Osteocyte (in vitro differentiated cells): ENCODE measurements at places on chromosomes 2 and 18. TPM values are rescaled to one million over a fixed set of nuclear protein-coding genes. Genes with fewer than 3 reads are reported as not detected.
A peak's percentile ranks its signal among the peaks of the same experiment; 100 is the strongest.

- DNase-seq = peak; percentile 80
- H3K36me3 ChIP-seq = no peaks in the 10 kb centered on the region
- H3K4me1 ChIP-seq = peaks cover 2% of the 10 kb centered on the region
- H3K27me3 ChIP-seq = no peaks in the 10 kb centered on the region
- no peak within 1 kb of the TSS for H3K27ac ChIP-seq
Measured at GRCh38 chr2:241776336-241777169, at the start of gene GAL3ST2. Gene GAL3ST2, plus strand, starts transcription at chr2:241776822. Its CDS starts 134 bp downstream, at chr2:241776956.

Gene ABCA12
- total RNA-seq = 0.08 and 0.13 TPM in 2 replicates

Gene TMEM17
- total RNA-seq = 2.1 and 2.6 TPM in 2 replicates

Gene LYPD6B
- total RNA-seq = 13.5 and 14.5 TPM in 2 replicates

Gene SLC19A3
- not detected in 2 replicates for total RNA-seq

- peaks cover 39% of the 10 kb centered on the region for H3K36me3 ChIP-seq
- no peak overlapping the region for H3K27ac ChIP-seq
- no peaks in the 10 kb centered on the region for H3K27me3 ChIP-seq
- peak; percentile 74 for DNase-seq
- no peak overlapping the region for H3K4me3 ChIP-seq
Measured at GRCh38 chr2:97764559-97765263, 51.3 kb downstream of the ZAP70 start.

DNA sequence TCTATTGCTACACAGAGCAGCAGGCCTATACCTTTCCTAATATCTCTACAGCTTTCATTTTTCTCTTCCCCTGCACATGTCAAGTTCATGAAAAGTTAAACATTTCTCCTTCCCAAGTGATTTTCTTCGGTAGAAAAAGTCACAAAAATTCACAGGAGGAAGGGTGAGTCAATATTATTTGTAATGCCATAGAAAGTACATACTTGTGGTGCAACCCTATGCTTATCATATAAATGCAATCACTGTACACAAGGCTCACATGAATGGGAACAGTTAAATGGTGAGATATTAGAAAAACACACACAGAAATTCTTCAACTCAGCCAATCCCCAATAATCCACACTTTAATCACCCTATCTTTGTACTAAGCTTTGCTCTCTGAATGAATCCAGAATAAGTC, 651.6 kb downstream of the LRRTM4 start:
- H3K36me3 ChIP-seq = no peaks in the 10 kb centered on the region
- no peak overlapping the region for H3K4me3 ChIP-seq

DNA sequence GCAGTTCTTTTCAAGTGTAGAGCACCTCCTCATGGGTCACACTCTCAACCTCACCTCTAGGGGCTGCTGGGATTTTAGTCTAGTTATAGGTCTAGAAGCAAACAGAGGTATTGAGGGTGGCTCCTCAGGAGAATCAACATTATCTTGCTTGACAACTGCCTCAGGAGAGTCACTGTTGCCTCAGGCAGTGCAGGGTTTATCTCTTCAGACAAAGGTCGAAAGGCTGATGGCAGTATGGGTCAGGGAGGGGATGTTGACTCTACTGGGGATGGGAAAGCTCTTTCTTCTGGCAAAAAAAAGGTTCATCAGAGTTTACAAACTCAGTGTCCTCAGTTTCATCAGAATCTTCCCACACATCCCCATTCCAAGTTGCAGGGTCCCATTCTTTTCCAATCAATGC, 24.0 kb downstream of the DTNA start:
- no peak overlapping the region for H3K27ac ChIP-seq
- H3K36me3 ChIP-seq = no peaks in the 10 kb centered on the region
- no peak for DNase-seq
- H3K4me3 ChIP-seq = no peak overlapping the region

Gene MAL
- not detected in 2 replicates for total RNA-seq

Gene FECH
- total RNA-seq = 28.0 and 31.8 TPM in 2 replicates

DNA sequence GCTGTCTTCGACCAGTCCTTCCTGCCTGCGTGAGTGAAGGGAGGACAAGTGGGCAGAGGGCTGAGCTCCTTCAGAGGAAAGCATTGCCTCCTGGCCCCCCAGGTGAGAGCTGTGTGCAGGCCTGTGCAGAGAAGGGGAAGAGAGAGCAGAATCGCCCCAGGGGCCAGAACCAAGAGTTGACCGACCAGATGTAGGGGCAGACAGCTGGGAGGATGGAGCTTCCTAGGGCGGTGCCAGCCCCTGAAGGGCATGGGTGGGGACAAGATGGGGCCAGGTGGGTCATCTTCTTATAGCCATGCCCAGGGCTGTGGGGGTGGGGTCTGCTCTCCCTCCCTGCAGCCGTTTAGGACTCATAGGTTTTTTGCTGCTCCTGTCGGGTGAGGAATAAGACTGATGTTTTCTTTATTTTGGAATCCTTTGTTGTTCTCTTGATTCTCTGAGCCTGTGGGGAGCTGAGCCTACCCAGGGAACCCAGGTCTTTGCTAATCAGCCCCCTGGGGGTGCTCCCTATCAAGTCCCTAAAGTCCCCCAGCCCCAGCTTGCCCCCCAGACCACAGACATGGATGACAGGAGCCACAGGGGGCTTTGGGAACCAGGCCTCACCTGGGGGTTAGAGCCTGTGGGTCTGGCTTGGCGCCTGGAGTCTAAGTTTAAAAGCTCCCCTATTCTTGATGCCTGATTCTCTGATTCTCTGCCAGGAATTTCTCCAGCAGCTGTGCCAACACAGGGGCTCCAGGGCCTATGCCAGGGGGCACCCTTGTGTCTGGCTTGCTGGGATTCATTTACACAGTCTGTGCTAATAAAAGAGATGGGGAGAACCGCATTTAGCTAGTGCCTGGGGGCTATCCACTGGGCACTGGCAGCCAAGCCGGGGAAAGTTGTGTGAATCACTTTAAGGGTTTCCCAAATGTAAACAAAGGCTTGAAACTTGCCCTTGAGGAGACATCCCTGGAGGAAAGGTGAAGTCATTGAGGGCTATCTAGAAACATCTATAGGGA, 9.3 kb upstream of the EFHD1 start:
- H3K4me3 ChIP-seq = no peak overlapping the region
- no peak for DNase-seq
- H3K27me3 ChIP-seq = no peaks in the 10 kb centered on the region
- peaks cover 37% of the 10 kb centered on the region for H3K4me1 ChIP-seq
- H3K36me3 ChIP-seq = no peaks in the 10 kb centered on the region
- H3K27ac ChIP-seq = peak overlapping the region; percentile 70

- peaks cover 29% of the 10 kb centered on the region for H3K36me3 ChIP-seq
- H3K27ac ChIP-seq = peak overlapping the region; percentile 91
- peaks cover 43% of the 10 kb centered on the region for H3K4me1 ChIP-seq
- peak overlapping the region; percentile 82 for H3K4me3 ChIP-seq
- DNase-seq = peak; percentile 94
Measured at GRCh38 chr18:12308386-12309100, 502 bp downstream of the TUBB6 start.

DNA sequence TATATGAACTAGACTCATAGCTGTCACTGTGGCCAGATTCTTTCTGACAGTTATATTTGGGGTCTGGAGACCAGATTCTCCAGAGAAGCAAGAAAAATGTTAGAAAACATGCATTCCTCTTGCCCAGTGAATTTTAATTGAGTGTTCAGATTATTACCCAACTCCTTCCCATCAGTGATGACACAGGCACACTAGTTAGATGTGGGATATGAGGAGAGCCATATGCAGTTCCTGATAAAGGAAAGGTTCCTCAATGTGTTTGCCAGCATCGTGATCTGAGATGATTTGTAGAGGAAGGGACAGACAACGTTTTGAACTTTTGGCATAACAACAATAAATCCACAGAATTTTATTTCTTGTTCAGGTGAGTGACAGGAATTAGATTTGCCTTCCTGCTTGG, 308.6 kb downstream of the PIEZO2 start:
- H3K4me1 ChIP-seq = peaks cover 25% of the 10 kb centered on the region
- DNase-seq = no peak
- H3K27ac ChIP-seq = no peak overlapping the region
- peaks cover 36% of the 10 kb centered on the region for H3K36me3 ChIP-seq
- H3K4me3 ChIP-seq = no peak overlapping the region
- H3K27me3 ChIP-seq = no peaks in the 10 kb centered on the region

DNA sequence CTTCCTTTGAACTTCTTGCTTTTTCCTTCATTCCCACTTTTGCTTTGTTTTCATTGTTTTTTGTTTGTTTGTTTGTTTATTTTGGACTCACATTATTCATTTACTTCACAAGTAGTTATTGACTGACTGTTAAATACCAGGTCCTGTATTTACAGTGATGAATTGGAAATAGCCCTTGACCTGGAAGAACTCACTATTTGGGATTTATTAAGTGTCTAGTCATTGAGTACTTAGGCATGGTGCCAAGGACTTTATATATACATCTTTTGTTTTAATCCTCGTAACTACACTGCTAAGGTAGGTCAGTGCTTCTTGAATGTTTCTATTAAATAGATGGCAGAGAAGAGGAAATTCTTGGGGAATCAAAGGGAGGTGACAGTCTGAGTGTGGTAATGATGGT, 11.1 kb downstream of the SPOPL start:
- H3K27ac ChIP-seq = no peak overlapping the region
- no peak overlapping the region for H3K4me3 ChIP-seq
- DNase-seq = no peak
- no peaks in the 10 kb centered on the region for H3K27me3 ChIP-seq

GRCh38 chr2:74908748-74909444, 49.5 kb upstream of the POLE4 start:
- peaks cover 14% of the 10 kb centered on the region for H3K4me1 ChIP-seq
- peaks cover 4% of the 10 kb centered on the region for H3K27me3 ChIP-seq
- no peak overlapping the region for H3K27ac ChIP-seq

Gene HRH4
- not detected in 2 replicates for total RNA-seq

Gene TRIM54
- not detected in 2 replicates for total RNA-seq

DNA sequence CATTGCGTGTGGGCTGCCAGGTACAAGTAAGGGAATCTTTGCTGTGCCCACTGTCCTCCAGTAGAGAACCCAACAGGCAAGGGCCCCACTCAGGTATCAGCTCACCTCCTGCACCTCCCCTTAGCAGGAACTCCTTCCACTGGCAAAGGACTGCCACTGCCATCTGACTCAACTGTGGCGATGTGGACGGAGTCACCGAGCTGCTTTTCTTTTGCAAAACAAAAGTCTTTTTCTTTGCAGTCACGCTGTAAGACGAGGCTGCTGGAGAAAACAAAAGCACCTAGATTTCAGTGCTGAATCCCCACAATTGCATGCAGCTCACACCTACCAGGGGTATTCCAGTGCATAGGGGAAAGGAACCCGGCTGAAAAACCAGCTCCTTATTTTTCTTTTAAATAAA, 7.9 kb downstream of the MTERF4 start:
- peak overlapping the region; percentile 17 for H3K27ac ChIP-seq
- no peak for DNase-seq
- H3K36me3 ChIP-seq = peaks cover 44% of the 10 kb centered on the region

GRCh38 chr2:16069663-16069932, 129.2 kb downstream of the MYCN start:
- DNase-seq = no peak
- no peaks in the 10 kb centered on the region for H3K36me3 ChIP-seq
- H3K27me3 ChIP-seq = no peaks in the 10 kb centered on the region

- H3K36me3 ChIP-seq = no peaks in the 10 kb centered on the region
- peaks cover 7% of the 10 kb centered on the region for H3K27me3 ChIP-seq
- peaks cover 23% of the 10 kb centered on the region for H3K4me1 ChIP-seq
- no peak overlapping the region for H3K27ac ChIP-seq
- H3K4me3 ChIP-seq = no peak overlapping the region
Measured at GRCh38 chr2:64613276-64613675, 40.4 kb downstream of the SERTAD2 start.

- H3K4me1 ChIP-seq = peaks cover 31% of the 10 kb centered on the region
- no peaks in the 10 kb centered on the region for H3K27me3 ChIP-seq
- H3K4me3 ChIP-seq = no peak overlapping the region
- no peak for DNase-seq
- peaks cover 2% of the 10 kb centered on the region for H3K36me3 ChIP-seq
- H3K27ac ChIP-seq = no peak overlapping the region
Measured at GRCh38 chr2:191291471-191291870, 46.3 kb downstream of the MYO1B start.

GRCh38 chr18:59878644-59879043, 21.2 kb upstream of the PMAIP1 start:
- DNase-seq = peak; percentile 13
- no peak overlapping the region for H3K4me3 ChIP-seq
- no peak overlapping the region for H3K27ac ChIP-seq
- no peaks in the 10 kb centered on the region for H3K36me3 ChIP-seq
- no peaks in the 10 kb centered on the region for H3K27me3 ChIP-seq

- no peaks in the 10 kb centered on the region for H3K27me3 ChIP-seq
- H3K36me3 ChIP-seq = peaks cover 68% of the 10 kb centered on the region
- peak overlapping the region; percentile 38 for H3K27ac ChIP-seq
- DNase-seq = no peak
Measured at GRCh38 chr2:144405321-144405720, 114.6 kb downstream of the ZEB2 start.

DNA sequence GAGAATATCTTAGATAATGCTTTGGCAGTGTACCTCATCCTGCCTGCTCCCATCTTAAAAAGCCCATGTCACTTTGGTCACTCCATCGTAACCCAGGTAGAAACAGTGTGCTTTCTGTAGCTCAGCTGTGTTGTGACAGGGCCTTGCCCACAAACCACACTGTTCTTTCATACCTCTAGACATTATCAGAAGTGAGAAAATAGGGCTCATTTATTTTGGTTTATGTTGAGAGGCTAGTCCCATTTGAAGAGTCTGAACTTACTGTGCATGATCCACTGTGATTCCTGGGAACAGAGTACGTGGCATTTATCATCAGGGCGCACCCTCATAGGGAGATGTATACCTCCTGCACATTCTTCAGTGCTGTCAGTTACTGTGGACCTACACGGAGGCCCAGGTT, 69.7 kb downstream of the FEZ2 start:
- H3K27ac ChIP-seq = peak overlapping the region; percentile 77
- no peaks in the 10 kb centered on the region for H3K27me3 ChIP-seq
- H3K36me3 ChIP-seq = peaks cover 29% of the 10 kb centered on the region
- no peak for DNase-seq
- H3K4me1 ChIP-seq = peaks cover 32% of the 10 kb centered on the region
- H3K4me3 ChIP-seq = no peak overlapping the region

GRCh38 chr2:61510674-61511671, 27.2 kb downstream of the XPO1 start:
- H3K27me3 ChIP-seq = no peaks in the 10 kb centered on the region
- H3K27ac ChIP-seq = peak overlapping the region; percentile 69
- peaks cover 31% of the 10 kb centered on the region for H3K36me3 ChIP-seq
- H3K4me3 ChIP-seq = no peak overlapping the region
- DNase-seq = no peak

DNA sequence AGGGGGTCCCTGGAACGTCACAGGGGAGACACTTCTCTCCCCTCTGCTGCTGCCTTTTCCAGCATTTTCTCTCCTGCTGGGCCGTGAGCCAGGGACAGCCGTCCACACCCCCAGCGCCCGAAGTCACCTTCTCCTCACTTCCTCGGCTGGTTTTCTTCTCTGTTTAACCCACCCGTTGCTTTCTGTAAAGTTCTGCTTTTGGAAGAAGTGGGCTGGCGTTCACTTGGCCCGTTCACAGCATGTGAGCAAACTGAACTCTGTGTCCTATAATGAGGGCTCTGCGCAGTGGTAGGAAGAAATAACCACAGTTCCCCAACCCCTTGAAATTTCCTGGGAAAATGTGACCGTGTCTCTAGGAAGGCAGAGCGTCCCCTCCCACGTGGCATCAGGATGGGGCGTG, 187.0 kb upstream of the HDAC4 start:
- H3K4me3 ChIP-seq = no peak overlapping the region
- DNase-seq = no peak
- no peaks in the 10 kb centered on the region for H3K4me1 ChIP-seq
- H3K27ac ChIP-seq = no peak overlapping the region
- no peaks in the 10 kb centered on the region for H3K36me3 ChIP-seq
- H3K27me3 ChIP-seq = no peaks in the 10 kb centered on the region

- peaks cover 12% of the 10 kb centered on the region for H3K4me1 ChIP-seq
- DNase-seq = no peak
- H3K27me3 ChIP-seq = no peaks in the 10 kb centered on the region
- H3K27ac ChIP-seq = no peak overlapping the region
Measured at GRCh38 chr2:219384083-219384713, 3.5 kb downstream of the DNPEP start.

Gene PPP1R1C
- 1.5 and 1.6 TPM in 2 replicates for total RNA-seq
